ENCODE measurements at places on chromosomes 2 and 18. TPM values are rescaled to one million over a fixed set of nuclear protein-coding genes. Genes with fewer than 3 reads are reported as not detected.

ZEB2 gene
- total RNA-seq, result 3.6 TPM

GRCh38 chr18:2914881-2915240, 68.1 kb downstream of the EMILIN2 start:
- H3K4me1 ChIP-seq, result peaks cover 7% of the 10 kb centered on the region
- no peak overlapping the region for H3K4me3 ChIP-seq
- H3K27me3 ChIP-seq, result no peaks in the 10 kb centered on the region
- H3K27ac ChIP-seq, result no peak overlapping the region

DNA sequence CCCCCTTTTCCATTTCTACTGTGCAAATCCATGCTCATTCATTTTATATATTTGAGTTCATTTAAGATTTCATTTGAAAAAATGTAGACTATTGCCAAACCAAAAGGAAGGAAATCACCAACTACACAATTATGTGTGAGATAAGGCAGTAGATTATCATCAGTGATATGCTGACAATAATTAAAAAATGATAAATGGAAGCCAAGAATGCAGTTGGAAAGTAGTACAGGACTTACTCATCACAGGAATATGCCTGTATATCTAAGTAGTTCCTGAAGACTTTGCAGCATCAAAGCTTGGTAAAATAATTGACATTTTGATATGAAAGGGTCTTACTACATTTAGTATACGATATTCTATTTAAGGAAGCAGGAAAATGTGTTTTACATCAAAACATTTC, 166.1 kb upstream of the OTX1 start:
- no peaks in the 10 kb centered on the region for H3K36me3 ChIP-seq
- DNase-seq, result no peak
- no peaks in the 10 kb centered on the region for H3K4me1 ChIP-seq
- H3K27ac ChIP-seq, result no peak overlapping the region
- H3K4me3 ChIP-seq, result no peak overlapping the region
- H3K27me3 ChIP-seq, result no peaks in the 10 kb centered on the region

- H3K36me3 ChIP-seq, result no peaks in the 10 kb centered on the region
- no peaks in the 10 kb centered on the region for H3K27me3 ChIP-seq
- peaks cover 23% of the 10 kb centered on the region for H3K4me1 ChIP-seq
Measured at GRCh38 chr18:7953095-7953958, 386.2 kb downstream of the PTPRM start.

GRCh38 chr2:139067072-139067471, 286.9 kb upstream of the NXPH2 start:
- DNase-seq, result no peak
- no peaks in the 10 kb centered on the region for H3K36me3 ChIP-seq
- H3K4me3 ChIP-seq, result no peak overlapping the region
- no peaks in the 10 kb centered on the region for H3K27me3 ChIP-seq
- H3K4me1 ChIP-seq, result no peaks in the 10 kb centered on the region

RFX8 gene
- 1.2 TPM for total RNA-seq

DNA sequence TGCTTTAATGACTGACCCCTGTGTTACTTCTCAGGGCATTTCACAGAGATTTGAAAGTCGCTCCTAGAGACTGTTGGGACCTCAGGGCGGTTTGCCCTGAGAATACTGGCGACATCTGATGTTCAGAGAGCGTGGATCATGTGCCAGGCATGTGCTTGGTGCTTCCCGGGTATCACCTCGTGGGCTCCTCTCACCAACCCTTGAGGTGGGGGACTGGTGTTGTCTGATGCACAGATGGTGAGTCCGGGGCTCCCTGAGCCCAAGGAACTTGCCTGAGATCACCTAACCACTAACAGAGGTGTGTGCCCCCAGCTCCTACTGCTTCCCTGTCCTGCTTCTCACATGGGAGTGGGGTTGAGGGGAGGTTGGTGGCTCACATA, 16.2 kb downstream of the ATOH8 start:
- H3K27me3 ChIP-seq, result no peaks in the 10 kb centered on the region
- no peaks in the 10 kb centered on the region for H3K4me1 ChIP-seq
- no peak overlapping the region for H3K27ac ChIP-seq
- no peaks in the 10 kb centered on the region for H3K36me3 ChIP-seq

- H3K4me1 ChIP-seq, result no peaks in the 10 kb centered on the region
- H3K27me3 ChIP-seq, result no peaks in the 10 kb centered on the region
- H3K27ac ChIP-seq, result no peak overlapping the region
- H3K4me3 ChIP-seq, result no peak overlapping the region
Measured at GRCh38 chr18:12324991-12325725, 17.1 kb downstream of the TUBB6 start.

SLC11A1 gene
- 1.3 TPM for total RNA-seq

DNA sequence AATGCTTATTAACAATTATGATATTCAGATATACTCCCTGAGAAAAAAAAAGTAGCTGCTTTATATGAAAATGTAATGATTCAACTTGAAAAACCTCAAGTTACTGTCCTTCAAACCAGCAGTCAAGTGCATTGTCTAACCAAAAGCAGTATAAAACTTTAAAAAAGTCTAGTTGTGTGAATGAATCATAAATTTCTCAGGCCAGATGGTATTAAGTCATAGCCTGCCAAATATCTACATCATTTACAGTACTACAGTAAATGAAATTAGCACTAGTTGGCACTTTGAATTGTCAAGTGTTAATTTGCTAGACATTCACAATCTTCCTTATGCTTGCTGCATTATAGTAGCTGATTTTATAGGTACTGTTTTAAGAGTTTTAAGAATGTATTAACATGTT, 85.9 kb downstream of the CBLN2 start:
- H3K4me1 ChIP-seq, result no peaks in the 10 kb centered on the region
- no peak overlapping the region for H3K4me3 ChIP-seq
- no peaks in the 10 kb centered on the region for H3K27me3 ChIP-seq
- H3K27ac ChIP-seq, result no peak overlapping the region

- DNase-seq, result no peak
- no peaks in the 10 kb centered on the region for H3K36me3 ChIP-seq
- H3K4me1 ChIP-seq, result peaks cover 19% of the 10 kb centered on the region
- H3K27me3 ChIP-seq, result no peaks in the 10 kb centered on the region
- no peak overlapping the region for H3K27ac ChIP-seq
Measured at GRCh38 chr2:100285691-100286090, 36.6 kb downstream of the LONRF2 start.

GRCh38 chr18:29034113-29034856, 857.4 kb upstream of the CDH2 start:
- H3K36me3 ChIP-seq, result no peaks in the 10 kb centered on the region
- no peak overlapping the region for H3K4me3 ChIP-seq
- H3K4me1 ChIP-seq, result no peaks in the 10 kb centered on the region
- no peak for DNase-seq
- no peak overlapping the region for H3K27ac ChIP-seq

EFHD1 gene
- 1.5 TPM for total RNA-seq

CTAGE1 gene
- total RNA-seq, result not detected

DNA sequence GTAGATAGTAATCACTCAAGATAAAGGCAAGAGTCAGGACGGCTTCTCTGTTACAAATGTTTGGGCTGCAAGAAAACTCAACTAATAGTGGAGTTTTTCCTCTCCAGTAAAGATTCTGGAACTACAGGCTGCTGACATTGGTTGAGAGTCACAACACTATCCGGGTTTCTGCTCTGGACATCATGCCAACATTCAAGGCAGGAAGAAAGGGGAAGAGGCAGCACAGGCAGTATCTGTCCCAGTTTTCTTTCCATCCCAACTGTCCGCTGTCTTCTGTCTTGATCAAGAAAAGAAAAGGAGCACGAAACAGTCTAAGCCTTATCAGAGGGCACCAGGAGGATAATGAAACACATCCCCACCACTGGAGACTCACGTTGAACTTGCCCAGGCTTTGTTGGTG, 132.1 kb downstream of the MAIP1 start:
- no peak overlapping the region for H3K27ac ChIP-seq
- H3K4me3 ChIP-seq, result no peak overlapping the region
- H3K4me1 ChIP-seq, result no peaks in the 10 kb centered on the region

PDE11A gene
- not detected for total RNA-seq

- no peaks in the 10 kb centered on the region for H3K36me3 ChIP-seq
- no peaks in the 10 kb centered on the region for H3K27me3 ChIP-seq
- peaks cover 26% of the 10 kb centered on the region for H3K4me1 ChIP-seq
- no peak overlapping the region for H3K27ac ChIP-seq
Measured at GRCh38 chr2:238378230-238379095, 48.3 kb upstream of the ASB1 start.

DNA sequence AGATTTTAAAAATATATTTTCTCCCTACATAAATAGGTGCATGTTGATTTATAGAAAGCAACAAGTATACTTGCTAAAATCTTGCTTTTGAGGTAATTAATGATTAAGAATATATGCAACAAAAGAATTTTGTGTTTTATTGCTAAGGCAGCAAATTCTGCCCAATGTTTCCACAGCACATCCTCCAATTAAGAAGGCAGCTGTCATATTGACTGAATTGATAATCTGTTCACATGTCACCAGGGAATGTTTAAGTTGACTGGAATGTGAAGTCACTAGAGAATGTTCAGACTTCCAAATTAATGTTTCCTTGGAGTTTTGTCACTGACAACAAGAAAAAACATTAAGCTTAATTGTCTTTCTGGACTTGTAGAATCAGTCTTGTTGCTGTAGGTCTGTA, 1602.7 kb upstream of the SLC39A10 start:
- H3K27me3 ChIP-seq, result no peaks in the 10 kb centered on the region
- H3K4me1 ChIP-seq, result no peaks in the 10 kb centered on the region
- DNase-seq, result no peak

DNA sequence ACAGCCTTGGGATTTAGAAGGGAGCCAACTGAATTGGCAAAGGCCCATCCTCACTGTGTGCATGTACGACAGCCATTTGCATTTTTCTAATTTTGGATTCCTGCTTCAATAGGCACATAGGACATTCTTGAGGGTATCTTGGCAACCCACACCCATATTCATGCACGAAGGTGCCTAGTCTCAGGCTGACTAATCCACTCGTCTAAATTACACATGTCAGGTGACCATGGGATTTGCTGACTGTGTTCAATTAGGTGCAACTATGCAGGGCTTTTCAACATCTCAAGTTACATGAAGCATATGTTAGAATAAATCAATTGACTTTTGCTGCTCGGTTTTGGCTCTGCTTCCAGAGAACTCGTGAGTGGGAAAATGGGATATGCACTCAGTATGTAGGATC, 249.7 kb downstream of the SP3 start:
- no peaks in the 10 kb centered on the region for H3K4me1 ChIP-seq
- H3K4me3 ChIP-seq, result no peak overlapping the region
- no peaks in the 10 kb centered on the region for H3K27me3 ChIP-seq
- no peaks in the 10 kb centered on the region for H3K36me3 ChIP-seq
- H3K27ac ChIP-seq, result no peak overlapping the region

GRCh38 chr18:45760462-45761036, 36.6 kb downstream of the SLC14A1 start:
- H3K27me3 ChIP-seq, result no peaks in the 10 kb centered on the region
- H3K27ac ChIP-seq, result no peak overlapping the region
- H3K4me3 ChIP-seq, result no peak overlapping the region
- no peaks in the 10 kb centered on the region for H3K36me3 ChIP-seq
- no peaks in the 10 kb centered on the region for H3K4me1 ChIP-seq
- no peak for DNase-seq

GRCh38 chr2:38215522-38215921, 139.6 kb upstream of the CYP1B1 start:
- no peak overlapping the region for H3K4me3 ChIP-seq
- no peaks in the 10 kb centered on the region for H3K27me3 ChIP-seq
- no peak for DNase-seq

DNA sequence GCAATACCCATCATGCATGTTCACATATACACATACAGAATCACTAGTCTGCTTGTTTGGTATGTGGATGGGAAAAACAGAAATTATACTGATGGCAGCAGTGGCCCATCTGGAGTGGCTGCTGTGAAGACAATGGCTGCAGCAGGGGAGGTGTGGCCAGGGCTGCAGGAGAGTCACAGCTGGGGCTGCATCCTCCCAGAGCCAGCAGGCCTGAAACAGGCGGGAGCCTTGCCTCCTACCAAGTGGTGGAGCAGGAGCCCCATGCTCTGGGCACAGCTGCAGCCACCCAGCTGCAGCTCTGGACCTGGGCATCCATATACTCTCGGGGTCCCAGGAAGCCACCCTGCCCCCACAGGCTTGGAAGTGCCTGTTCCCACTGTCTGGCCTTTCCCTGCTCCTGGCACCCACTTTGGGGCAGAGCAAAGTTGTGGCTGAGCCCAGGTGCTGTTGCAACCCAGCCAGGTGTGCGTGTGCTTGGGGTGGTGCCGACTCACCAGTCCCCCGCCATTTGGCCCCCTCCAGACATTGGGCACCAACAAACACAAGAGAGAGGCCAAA, 136.6 kb downstream of the SPAG16 start:
- H3K36me3 ChIP-seq, result no peaks in the 10 kb centered on the region
- no peak overlapping the region for H3K27ac ChIP-seq
- H3K4me1 ChIP-seq, result no peaks in the 10 kb centered on the region
- no peak overlapping the region for H3K4me3 ChIP-seq

IL1F10 gene
- total RNA-seq, result not detected

- H3K27me3 ChIP-seq, result no peaks in the 10 kb centered on the region
- H3K4me1 ChIP-seq, result no peaks in the 10 kb centered on the region
- DNase-seq, result no peak
- no peaks in the 10 kb centered on the region for H3K36me3 ChIP-seq
- no peak overlapping the region for H3K4me3 ChIP-seq
Measured at GRCh38 chr2:184402381-184402780, 195.9 kb upstream of the ZNF804A start.

DNA sequence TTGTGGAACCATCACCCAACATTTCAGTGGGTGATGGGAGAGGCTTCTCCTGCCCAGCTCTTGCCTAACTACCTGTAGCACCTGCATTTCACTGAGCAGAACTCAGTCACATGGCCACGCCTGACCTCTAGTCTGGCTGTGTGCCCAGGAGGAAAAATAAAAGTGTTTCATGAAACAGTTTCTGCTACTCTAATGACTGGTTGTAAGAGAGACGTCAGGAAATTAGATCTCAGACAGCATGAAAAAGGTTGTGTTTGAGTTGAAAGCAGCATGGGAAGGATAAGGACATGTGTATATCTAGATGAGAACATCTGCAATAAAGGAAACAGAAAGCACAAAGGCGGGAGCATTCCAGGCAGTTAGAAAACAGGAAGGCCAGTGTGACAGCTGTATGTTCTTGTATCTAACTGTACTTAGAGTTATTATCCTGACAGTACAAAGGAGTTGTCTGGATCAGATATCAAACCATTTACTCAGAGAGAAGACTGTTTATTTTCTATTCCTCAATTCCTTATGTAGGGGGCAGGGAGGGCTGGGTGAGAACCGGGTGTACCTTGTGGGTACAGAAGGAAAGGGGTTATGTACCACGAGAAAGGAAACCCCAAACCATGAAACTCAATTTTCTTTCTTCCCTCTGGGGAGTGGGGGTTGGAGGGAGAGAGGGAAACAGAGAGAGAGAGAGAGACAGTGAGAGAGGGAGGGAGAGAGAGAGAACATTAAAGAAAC, 307.4 kb upstream of the VWC2L start:
- no peaks in the 10 kb centered on the region for H3K27me3 ChIP-seq
- H3K36me3 ChIP-seq, result no peaks in the 10 kb centered on the region
- DNase-seq, result no peak
- H3K4me3 ChIP-seq, result no peak overlapping the region
- H3K27ac ChIP-seq, result no peak overlapping the region

SLC23A3 gene
- 11.8 TPM for total RNA-seq

FHL2 gene
- 0.33 TPM for total RNA-seq

GRCh38 chr2:12316476-12316875, 400.3 kb upstream of the TRIB2 start:
- no peak overlapping the region for H3K4me3 ChIP-seq
- H3K27ac ChIP-seq, result no peak overlapping the region

GRCh38 chr2:199603721-199604291, 146.1 kb upstream of the SATB2 start:
- no peak overlapping the region for H3K27ac ChIP-seq
- H3K36me3 ChIP-seq, result no peaks in the 10 kb centered on the region
- H3K4me1 ChIP-seq, result no peaks in the 10 kb centered on the region
- no peak for DNase-seq
- no peak overlapping the region for H3K4me3 ChIP-seq

Data from CD4-positive, alpha-beta memory T cell (primary cell).